ENCODE measurements at places on chromosomes 12 and 14.

DNA sequence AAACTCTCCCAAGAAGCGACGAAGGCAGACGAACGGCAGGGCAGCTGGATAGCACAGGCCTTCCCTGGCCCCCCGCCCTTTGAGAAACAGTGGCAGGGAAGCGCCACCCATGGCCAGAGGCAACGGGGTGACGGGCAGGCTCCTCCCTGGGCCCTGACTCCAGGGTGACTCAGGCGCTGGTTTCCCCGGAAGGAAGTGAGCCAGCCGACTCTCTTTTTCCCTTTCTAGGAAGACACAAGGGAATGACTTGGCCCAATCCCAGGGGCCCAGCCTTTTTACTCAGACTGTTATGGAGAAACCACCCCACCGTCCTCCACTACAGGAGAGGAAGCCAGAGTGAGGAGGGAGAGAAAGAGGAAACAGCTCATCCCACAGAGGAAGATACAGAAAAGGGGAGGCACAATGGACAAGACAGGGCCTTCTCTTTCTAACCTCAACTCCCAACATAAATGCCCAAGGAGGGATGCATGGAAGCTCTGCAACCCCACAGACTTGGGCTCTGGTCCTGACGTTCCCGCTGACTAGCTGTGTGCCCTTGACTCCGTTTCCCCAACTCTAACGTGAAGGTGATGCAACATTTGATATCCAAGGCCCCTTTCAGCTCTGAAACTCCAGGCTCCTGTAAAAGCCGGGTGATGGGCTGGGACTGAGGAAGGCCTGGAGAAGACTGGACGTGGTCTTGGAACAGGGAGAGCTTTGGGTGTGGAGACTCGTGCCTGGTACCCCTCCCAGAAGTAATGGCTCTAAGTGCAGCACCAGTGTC, 27.9 kb downstream of the ACTN1 start:
- peak; percentile 88 for DNase-seq

DNA sequence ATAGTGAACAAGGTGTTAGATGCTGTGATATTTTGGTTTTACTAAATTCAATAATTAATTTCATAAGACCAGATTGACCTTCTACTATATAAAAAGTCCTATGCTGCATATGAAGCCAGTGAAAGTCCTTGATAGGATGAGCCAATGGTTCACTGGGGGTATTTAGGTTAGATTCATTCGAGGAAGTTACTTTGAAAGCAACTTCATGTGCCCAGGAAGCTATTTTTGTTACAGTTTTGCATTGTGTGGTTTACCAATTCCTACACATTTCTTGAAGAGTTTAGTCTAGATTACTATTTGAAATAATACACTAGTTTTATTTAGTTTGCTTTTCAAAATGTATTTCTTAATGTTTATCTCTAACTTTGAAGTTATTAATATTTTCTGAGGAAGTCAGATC, 58.5 kb upstream of the RMST start:
- DNase-seq = no peak

DNA sequence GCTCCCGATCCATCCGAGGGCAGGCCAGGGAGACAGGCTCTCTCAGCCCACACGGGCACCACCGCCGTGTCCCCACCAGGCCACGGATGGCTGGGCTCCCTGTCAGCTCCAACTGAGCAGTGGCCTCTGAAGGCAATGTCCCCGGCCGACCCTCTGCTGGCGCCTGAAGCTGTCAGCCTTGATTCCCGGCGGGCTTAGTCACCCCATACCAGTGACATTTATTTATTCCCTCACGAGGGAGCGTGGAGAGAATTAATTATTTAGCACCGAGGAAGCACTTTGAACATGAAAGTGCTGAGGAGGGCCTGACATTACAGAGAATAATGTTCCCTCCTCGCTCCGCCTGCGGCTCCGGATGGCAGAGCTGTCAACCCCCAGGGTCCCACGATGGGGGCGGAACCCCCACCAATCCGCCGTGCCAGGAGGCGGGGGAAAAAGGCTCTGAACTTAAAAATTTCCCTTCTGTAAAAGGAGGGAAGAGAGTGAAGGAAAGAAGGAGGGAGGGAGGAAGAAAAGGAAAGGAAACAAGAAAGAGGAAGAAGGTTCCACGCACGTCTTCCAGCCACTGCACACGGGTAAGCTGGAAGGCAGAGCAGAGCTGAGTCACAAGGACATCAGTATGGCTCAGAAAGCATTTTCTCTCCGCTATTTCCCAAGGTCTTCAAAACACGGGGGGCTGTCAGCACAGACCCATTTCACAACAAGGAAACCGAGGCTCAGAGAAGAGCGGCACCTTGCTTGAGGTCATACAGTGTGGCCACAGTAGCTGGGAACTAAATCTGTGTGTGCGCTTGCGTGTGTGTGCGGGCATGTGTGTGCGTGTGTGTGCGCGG, 108.7 kb upstream of the NCOR2 start:
- peak; percentile 64 for DNase-seq

DNA sequence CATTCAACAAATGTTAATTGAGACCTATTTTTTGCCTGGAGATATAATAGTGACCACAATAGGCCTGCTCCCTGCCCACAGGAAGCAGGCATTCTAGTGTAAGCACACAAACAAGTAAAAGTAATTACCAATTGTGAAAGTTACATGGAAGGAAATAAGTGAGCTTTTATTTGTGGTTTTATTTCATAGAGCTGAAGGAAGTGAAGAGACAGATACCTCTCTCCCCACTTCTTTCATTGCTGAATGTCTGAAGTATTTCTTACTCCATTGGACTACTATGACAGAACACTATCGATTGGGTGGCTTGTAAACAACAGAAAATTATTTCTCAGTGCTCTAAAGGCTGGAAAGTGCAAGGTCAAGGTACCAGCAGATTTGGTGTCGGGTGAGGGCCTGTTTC, 183.5 kb downstream of the PRKCH start:
- DNase-seq = no peak

DNA sequence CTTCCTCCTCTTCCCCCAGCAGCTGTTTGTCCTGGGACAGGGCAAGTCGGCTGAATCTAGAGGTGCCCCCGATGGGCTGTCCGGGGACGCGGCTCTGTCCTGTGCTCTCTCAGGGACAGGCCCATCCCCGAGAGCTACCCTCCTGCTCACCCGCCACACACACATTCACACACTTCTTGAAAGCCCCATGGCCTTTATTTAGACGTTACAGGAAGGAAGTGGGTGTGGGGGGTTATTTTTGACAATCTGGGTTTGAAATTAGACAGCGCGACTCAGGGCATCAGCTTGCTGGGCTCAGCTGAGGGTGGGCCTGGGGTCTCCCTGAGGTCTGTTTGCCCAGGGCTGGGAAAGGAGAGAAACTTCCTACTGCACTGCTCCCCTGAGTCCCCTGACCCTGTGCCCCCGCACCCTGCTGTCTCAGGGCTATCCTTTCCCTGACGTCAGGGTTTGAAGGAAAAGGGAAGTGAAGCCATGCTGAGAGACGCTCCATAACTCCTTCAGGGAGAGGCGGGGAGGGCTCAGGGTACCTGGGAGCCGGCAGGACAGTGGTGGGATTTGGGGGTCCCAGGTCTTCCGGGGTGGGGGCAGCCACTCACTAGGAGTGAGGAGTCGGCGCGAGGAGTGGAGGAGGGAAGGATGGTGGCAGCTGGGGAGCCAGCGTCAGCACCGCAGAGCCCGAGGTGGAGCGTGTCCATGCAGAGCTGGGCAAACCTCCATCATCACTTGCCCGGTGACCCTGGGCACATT, 8.1 kb downstream of the PTPN6 start:
- DNase-seq = no peak

DNA sequence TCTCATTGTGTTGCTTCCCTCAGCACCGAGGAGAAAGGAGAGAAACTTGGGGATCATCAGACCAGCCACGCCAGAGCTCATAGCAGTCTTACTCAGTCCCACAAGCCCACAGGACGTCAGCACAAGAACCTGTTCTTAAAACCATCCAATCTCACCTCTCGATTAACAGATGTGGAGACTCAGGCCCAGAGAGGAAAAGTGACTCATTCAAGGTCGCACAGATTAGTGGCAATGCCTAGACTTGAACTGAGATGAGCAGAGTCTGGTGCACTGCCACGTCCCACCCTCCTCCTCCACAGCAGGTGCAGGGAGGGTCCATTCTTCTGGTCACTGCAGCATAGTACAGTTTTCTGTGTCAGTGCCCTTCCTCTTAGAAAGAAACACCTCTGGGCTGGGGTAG, 154.9 kb upstream of the PZP start:
- DNase-seq = no peak

Data from choroid plexus epithelial cell (primary cell).